HFFc6 (cell line): ENCODE measurements at places on chromosomes 1 and 21. TPM values are rescaled to one million over a fixed set of nuclear protein-coding genes. Genes with fewer than 3 reads are reported as not detected.

GRCh38 chr1:66925944-66926343 lies 1.2 kb downstream of the MIER1 start:
- DNase-seq = no peak

ACTL8 gene
- total RNA-seq = not detected in 3 replicates

DNA sequence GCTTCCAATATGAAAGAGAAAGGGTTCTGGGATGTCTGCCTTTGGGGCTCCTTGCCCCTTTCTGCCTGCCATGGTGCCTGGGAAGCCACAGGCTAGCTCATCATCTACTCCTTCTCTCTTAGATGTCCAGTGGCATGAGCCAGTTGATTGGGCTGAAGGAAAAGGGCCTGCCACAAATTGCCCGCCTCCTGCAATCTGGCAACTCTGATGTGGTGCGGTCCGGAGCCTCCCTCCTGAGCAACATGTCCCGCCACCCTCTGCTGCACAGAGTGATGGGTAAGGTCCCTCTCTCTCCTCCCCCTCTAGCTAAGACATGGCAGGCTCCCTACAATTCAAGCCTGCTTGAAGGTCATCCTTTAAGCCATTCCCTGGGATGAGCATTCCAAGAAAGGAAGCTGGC lies 41.0 kb downstream of the PKP1 start:
- no peak for DNase-seq

GRCh38 chr21:35398346-35398982 lies 349.4 kb upstream of the RUNX1 start:
- DNase-seq = no peak

DNA sequence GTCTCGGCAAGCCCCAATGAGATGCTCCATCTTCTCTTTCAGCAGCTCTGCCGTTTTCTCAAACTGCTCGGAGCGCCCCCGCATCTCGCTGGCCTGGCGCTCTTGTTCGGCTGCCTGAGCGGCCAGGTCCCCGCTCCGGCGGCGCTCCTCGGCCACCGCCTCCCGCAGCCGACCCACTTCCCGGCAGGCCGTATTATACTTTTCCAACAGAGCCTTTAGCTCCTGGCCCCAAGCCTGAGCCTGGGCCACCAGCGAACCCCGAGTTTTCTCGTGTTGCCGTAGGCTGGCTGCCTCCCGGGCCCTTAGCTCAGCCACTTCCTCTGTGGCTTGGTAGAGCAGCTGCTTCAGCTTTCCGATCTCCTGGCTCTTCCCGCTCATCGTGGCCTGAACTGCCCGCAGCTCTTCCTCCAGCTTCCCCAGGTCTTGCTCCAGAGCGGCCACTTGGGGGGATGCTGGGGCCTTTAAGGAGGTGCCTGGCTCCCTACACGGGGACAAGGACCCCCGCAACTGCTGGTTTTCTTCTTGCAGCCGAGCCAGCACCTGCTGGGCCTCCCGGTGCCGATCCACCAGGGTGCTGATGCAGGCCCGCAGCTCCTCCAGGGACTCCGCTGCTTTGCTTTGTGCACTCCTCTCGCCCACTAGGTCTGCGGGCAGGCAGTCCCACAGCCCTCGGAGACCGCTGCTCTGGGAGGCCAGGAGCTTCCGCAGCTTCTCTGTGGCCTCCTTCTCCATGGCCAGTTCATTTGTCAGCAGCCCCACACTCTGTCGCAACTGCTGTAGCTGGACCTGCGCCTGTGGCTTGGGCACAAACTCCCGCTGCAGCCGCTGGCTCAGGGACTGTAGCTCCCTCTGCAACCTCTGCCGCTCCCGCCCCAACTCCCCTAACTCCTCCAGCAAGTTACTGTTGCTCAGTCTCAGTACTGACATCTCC lies 13.4 kb upstream of the PIAS3 start:
- DNase-seq = peak; percentile 25

DNA sequence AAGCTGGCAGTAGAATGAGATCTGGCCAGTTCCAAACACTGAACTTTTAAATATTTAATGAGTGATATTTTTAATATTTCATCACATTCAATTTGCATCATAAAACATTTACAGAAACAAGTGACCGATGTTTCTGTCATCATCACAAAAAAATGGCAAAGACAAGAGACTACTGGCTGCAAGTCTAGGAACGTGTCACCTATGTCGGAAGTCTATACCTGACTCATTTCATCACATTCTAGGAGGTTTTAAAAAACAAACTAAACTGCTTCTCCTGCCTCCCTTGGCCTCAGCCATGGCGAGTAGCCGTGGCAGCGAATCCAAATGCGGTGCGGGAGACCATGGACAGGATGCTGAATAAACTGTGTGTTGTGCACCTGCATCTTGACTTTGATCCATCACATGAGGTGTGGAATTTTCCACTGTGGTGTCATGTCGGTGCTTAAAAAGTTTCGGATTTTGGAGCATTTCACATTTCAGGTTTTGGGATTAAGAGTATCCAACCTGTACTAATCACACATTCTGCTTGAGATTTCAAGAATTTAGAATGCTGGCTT lies 43.1 kb downstream of the CLSTN1 start:
- DNase-seq = no peak

ILDR2 gene
- total RNA-seq = not detected in 3 replicates

LCE1C gene
- not detected in 3 replicates for total RNA-seq

CD1D gene
- not detected in 3 replicates for total RNA-seq

GRCh38 chr1:194658090-194658439 lies 1471.7 kb upstream of the B3GALT2 start:
- DNase-seq = peak; percentile 72

- no peak for DNase-seq
Observed at GRCh38 chr1:155944444-155944799, 3.0 kb downstream of the RXFP4 start.

LRRIQ3 gene
- total RNA-seq = 0.79 to 1.7 TPM (median 1.0 TPM) in 3 replicates

RUNX3 gene
- total RNA-seq = not detected in 2 replicates

DNA sequence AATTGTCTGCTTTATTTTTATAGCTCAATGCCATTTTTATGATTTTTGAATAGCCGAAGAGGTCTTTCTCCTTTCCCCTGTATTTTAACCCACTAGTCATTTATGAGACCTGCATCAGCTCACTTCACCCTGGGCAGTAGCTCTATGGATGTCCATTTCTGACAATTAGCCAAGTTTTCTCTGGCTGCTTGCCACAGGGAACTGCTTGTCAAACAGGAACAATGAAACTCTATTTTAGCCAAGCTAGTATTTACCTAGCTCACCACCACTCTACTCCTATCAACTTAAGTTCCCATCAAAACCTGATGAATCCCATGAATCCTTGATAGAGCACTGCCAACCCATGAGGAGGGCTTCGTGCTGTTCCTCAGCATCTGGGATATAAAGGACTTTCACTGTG lies 406.7 kb downstream of the RWDD3 start:
- DNase-seq = no peak

DNA sequence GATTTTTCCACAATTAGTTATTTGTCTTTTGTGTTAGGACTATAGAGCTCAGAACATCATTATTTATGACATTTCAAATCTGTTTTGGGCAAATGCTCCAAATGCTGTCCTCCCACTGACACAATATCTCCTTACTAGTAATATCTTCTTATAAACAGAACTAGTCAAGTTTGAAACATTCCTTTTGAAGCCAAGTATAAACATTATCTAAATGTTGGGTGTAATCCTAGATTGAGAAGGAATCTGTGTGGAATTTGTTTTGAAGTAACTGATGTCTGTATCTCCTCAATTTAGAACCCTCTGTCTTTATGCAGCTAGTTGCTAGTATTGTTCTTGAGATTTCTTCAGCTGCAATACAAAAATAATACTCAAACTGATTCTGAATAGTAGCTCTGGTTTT lies 28.5 kb upstream of the PAXBP1 start:
- no peak for DNase-seq

PRRX1 gene
- 145 to 274 TPM (median 151 TPM) in 3 replicates for total RNA-seq

FOXD2 gene
- total RNA-seq = 0.16 and 0.31 TPM in 2 replicates

DCDC2B gene
- total RNA-seq = not detected in 3 replicates

DNA sequence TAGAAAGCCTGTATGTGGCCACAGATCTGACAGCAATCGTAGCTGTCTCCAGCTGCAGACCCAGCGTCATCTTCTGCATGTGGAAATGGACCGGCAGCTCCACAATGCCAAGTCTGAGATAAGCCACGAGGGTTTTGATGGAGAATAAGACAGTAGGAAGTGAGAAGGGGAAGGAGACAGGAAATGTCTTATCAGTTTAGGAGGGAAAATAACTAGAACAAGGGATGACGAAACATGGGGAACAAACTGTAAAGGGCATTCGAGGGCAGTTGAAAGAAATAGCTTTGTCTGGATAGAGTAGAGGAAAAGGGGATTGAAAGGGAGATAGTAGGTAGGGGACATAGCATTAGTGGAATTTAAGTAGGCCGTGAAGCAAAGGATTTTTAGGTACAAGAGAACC lies 74.0 kb upstream of the CTTNBP2NL start:
- DNase-seq = no peak

- DNase-seq = no peak
Observed at GRCh38 chr1:28118640-28119307, 30.4 kb upstream of the EYA3 start.
